ENCODE measurements at places on chromosomes 12 and 14.

GRCh38 chr14:77601846-77602619, 14.4 kb downstream of the SPTLC2 start:
- no peak for DNase-seq

- no peak for DNase-seq
These were observed 92.5 kb downstream of the SSPN start for GRCh38 chr12:26287671-26288381.

GRCh38 chr12:11901701-11902524, 168.8 kb upstream of the BCL2L14 start:
- DNase-seq, result no peak

- no peak for DNase-seq
These were observed 65.3 kb downstream of the PRIMA1 start for GRCh38 chr14:93723001-93723400.

- no peak for DNase-seq
These were observed 22.2 kb upstream of the RDH16 start for GRCh38 chr12:56979628-56980027.

DNA sequence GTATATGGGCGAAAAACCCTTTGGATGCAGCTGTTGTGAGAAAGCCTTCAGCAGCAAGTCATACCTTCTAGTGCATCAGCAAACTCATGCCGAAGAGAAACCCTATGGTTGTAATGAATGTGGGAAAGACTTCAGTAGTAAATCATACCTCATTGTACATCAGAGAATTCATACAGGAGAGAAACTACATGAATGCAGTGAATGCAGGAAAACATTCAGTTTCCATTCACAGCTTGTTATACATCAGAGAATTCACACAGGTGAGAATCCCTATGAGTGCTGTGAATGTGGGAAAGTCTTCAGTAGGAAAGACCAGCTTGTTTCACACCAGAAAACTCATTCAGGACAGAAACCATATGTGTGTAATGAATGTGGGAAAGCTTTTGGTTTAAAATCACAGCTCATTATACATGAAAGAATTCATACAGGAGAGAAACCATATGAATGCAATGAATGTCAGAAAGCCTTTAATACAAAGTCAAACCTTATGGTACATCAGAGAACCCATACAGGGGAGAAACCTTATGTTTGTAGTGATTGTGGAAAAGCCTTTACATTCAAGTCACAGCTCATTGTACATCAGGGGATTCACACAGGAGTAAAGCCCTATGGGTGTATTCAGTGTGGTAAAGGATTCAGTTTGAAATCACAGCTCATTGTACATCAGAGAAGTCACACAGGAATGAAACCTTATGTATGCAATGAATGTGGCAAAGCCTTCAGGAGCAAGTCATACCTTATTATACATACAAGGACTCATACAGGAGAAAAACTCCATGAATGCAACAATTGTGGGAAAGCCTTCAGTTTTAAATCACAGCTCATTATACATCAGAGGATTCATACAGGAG, 21.4 kb downstream of the ZNF268 start:
- DNase-seq, result no peak

DNA sequence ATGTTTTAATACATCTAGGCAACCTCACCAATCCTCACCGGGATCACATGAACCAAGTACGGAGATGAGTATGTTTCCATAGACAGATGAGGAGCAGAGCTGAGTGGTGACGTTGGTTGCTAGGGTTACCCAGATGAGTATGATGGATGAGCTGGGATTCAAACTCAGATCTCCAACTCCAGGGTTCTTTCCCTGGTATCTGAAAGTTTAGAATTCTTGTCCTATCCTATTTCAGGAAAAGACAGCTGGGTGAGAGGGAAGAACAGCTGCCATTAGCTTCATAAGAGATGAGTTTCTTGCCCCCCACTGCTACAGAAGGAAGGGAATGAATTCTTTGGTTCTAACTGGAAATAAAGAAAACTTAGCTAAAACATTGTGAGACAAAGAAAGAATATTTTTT, 728.9 kb upstream of the TBX3 start:
- DNase-seq, result no peak

DNA sequence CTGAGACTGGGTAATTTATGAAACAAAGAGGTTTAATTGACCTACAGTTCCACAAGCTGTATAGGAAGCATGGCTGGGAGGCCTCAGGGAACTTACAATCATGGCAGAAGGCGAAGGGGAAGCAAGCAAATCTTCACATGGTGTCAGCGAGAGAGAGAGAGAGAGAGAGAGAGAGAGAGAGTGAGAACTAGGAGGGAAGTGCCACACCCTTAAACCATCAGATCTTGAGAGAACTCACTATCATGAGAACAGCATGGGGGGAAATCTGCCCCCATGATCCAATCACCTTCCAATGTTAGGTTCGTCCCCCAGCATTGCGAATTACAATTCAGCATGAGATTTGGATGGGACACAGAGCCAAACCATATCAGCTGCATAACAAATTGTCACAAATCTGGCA, 96.7 kb downstream of the CHST11 start:
- DNase-seq, result no peak

- no peak for DNase-seq
These were observed 122.1 kb downstream of the CALM1 start for GRCh38 chr14:90518941-90519256.

DNA sequence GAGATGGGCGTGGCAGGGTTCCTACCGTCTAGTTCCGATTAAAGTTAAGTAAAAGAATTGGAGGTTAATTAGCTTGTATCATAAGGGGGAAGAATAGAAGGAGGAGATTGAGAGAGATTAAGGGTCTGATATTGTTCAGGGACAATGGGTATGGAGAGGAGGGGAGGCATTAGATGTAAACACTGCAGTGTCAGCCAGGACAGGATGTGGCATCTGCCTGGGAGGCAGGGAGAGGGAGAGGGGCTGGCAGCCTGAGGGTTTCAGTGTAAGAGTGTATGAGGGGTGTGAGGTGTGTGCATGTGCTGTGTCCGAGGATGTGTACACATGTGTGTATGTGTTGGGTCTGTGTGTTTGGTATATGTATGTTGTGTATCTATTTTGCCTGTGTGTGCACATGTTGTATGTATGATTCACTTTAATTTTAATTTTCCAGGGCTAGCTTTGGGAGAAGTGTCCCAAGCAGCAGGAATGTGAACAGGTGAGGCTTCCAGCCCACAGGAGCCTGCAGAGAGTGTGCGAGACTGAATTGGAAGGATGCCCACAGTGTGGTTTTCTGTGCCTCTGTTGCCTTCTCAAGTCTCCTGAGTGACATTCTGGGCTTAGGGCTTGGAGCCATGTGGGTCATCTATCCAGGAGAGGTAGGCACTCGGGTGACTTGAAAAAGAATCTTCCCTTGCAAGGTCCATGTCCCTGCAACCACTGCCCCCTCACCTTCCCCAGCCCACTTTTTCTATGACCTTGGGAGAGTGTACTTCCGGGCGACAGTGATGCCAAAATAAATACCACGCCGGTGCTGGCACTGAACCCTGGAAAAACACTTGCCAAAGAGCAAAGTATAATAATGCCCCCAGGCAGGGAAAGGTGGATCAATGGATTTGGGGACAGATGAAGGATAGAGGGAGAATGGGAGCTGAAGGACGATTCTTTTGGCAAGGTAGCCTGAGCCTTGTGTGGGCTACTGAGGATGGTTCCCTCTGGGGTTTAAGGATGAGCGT, 36.8 kb upstream of the DCD start:
- DNase-seq, result no peak

GRCh38 chr12:581321-581720, 81.9 kb downstream of the NINJ2 start:
- DNase-seq, result no peak

DNA sequence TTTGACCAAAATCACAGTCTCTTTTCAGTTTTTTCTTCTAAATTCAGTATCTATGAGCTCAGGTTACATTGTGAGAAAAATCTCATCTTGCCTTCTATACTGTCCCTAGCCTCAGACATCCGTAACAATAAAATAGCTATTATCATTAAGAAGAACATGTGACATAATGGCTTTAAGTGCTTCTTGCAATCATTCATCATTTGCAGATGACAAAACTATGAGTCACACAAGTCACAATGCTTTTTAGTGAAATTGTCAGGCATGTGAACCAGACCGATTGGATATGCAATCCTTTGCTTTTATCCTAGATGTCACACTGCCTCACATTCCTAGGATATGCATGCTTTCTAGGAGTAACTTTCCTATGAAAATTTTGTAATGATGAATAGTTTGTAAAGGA, 313.1 kb downstream of the SLC6A15 start:
- no peak for DNase-seq

DNA sequence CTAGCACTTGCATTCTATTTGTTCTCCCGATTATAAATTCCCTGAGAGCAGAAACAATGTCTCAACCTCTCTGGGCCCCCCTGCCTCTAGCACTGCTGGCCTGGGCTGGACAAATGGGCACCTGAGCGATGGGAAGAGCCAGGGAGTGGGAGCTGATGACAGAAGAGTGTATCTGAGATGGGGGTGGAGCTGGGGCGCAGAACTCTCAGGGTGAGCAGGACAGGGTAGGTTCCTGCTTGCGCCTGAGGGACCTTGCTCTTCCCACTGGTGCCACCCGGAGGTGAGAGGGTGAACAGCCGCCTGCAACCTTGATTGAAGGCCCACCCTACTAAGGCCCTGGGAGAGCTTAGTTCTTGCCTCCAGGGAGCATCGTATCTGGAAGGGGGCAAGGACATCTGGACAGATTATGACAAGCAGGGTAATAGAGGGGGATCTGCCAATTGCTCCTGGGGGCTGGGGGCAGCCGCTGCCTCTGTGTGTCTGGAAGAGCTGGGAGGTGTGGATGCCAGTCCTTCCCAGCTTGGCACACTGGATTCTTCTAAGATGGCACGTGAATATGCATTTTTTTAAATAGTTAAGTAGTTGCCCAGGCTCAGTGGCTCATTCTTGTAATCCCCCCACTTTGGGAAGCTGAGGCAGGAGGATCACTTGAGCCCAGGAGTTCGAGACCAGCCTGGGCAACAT, 43.0 kb upstream of the TSPAN9 start:
- DNase-seq, result no peak

DNA sequence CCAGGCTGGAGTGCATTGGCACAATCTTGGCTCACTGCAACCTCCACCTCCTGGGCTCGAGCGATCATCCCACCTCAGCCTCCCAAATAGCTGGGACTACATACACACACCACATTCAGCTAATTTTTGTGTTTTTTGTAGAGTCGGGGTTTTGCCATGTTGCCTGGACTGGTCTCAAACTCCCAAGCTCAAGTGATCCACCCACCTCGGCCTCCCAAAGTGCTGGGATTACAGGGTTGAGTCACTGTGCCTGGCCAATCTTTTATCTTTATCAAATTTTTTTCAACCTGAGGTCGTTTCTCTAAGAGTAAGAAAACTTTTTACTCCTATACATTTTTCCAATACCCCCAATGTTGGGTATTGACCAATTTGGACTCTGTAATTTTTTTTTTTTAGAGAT, 40.0 kb upstream of the NAP1L1 start:
- DNase-seq, result no peak

Measured in stimulated activated CD4-positive, alpha-beta T cell treated with anti-CD3 and anti-CD28 coated beads, Interleukin-1b, Interleukin-23, amount 100 ng/mL, for 1 hour (primary cell).